ENCODE measurements at places on chromosomes 13 and 19.

DNA sequence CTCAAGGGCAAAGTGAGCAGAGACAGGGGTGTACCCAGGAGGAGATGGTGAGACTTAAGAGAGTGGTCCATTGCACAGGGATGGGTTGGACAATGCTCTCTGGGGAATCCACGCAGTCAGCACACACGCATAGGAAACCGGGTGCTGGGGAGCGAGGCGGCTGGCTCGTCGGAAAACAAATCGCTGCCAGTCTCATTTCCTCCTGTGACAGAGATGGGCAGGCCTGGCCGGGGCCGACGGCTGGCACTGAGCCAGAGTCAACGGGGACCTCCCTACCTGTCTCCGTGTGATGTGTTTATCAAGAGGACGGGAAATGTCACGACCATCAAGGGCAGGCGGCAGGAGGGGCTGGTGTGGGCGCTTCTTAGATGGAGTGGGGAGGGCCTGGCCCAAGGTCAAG lies 27.3 kb downstream of the PTPRS start:
- no peak for DNase-seq
- peaks cover 6% of the 10 kb centered on the region for H3K27me3 ChIP-seq
- no peaks in the 10 kb centered on the region for H3K4me1 ChIP-seq
- no peaks in the 10 kb centered on the region for H3K36me3 ChIP-seq
- no peak overlapping the region for H3K4me3 ChIP-seq

- no peaks in the 10 kb centered on the region for H3K4me1 ChIP-seq
- no peaks in the 10 kb centered on the region for H3K27me3 ChIP-seq
- no peak for DNase-seq
- H3K4me3 ChIP-seq = no peak overlapping the region
- H3K27ac ChIP-seq = no peak overlapping the region
- no peaks in the 10 kb centered on the region for H3K36me3 ChIP-seq
Measured at GRCh38 chr13:80196756-80197155, 144.2 kb downstream of the SPRY2 start.

DNA sequence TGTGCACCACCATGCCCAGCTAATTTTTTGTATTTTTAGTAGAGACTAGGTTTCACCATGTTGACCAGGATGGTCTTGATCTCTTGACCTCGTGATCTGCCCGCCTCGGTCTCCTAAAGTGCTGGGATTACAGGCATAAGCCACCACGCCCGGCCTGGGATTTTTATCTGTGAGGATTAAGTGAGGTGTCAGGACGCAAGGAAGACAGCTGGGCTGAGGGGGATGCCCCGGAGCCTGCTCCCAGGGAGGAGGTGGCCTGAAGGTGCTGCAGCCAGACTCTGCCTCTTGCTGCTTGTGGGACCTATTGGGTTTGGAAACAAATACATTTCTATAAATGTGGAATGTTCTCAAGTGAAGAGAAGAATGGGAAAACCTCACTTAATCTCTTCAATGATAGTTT lies 131.6 kb downstream of the OLFM4 start:
- DNase-seq = no peak
- no peak overlapping the region for H3K27ac ChIP-seq
- no peaks in the 10 kb centered on the region for H3K36me3 ChIP-seq

DNA sequence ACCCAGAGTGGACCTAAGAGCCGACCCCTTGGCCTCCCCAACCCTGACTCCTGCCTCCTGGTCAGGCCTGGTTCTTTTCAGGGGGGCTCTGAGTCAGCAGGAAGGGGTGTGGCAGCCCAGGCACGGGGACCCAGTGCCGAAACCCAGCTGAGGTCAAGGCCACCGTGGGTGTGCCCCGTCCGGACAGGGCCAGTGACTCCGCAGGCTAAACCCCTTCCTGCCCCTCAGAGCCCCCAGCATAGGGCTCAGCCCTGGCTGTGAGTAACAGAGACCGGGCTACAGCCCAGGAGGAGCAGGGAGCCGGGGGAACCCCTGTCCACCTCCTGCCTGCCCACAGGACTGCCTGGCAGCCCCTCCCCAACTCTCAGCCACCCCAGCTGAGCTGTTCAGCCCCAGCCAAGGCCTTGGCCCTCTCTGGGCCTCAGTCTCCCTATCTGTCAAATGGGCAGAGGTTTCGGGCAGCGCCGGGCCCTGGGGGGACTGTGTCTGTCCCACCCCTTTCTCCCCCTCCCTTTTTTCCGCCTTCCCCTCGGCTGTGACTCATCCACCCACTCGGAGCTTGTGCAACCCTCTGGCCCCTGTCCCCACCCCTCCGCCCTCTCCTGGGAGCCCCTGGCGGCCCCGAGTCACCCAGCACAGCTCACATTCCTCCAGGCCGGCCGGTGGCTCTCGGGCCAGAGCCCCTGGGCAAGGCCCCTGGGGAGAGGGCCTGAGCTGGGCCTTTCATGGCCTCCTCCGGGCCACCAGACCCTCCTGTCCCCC lies 8.6 kb downstream of the ZBTB7A start:
- peaks cover 92% of the 10 kb centered on the region for H3K4me1 ChIP-seq
- peak overlapping the region; percentile 40 for H3K4me3 ChIP-seq
- DNase-seq = peak; percentile 95
- no peaks in the 10 kb centered on the region for H3K27me3 ChIP-seq
- peak overlapping the region; percentile 97 for H3K27ac ChIP-seq

GRCh38 chr19:8360196-8360595 lies 3.8 kb upstream of the ANGPTL4 start:
- no peak overlapping the region for H3K27ac ChIP-seq
- peaks cover 14% of the 10 kb centered on the region for H3K4me1 ChIP-seq
- H3K27me3 ChIP-seq = peaks cover 35% of the 10 kb centered on the region
- H3K36me3 ChIP-seq = no peaks in the 10 kb centered on the region
- H3K4me3 ChIP-seq = no peak overlapping the region
- DNase-seq = no peak

DNA sequence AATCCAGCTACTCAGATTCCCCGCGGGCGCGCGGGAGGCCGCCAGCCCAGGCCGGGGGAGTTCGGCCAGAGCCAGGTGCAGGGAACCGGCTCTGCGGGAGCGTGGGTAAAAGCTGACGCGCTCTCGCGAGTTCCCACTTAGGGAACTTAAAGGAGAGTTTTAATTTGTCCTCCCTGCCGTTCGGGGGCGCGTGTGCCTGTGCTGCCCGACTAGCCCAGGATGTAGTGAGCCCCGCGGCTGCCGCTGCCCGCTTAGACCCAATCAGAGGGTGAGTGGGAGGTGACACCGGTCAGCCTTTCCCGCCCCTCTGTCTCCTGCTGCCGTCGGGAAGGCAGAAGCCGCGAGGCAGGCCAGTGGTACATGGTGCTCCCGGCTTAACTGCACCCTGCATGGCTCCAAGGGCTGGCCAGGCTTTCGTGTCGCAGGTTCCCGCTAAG lies 36.0 kb upstream of the NEK3 start:
- H3K4me1 ChIP-seq = peaks cover 22% of the 10 kb centered on the region
- H3K4me3 ChIP-seq = peak overlapping the region; percentile 96
- peak; percentile 75 for DNase-seq
- no peaks in the 10 kb centered on the region for H3K36me3 ChIP-seq
- H3K27me3 ChIP-seq = no peaks in the 10 kb centered on the region
- H3K27ac ChIP-seq = peak overlapping the region; percentile 71

DNA sequence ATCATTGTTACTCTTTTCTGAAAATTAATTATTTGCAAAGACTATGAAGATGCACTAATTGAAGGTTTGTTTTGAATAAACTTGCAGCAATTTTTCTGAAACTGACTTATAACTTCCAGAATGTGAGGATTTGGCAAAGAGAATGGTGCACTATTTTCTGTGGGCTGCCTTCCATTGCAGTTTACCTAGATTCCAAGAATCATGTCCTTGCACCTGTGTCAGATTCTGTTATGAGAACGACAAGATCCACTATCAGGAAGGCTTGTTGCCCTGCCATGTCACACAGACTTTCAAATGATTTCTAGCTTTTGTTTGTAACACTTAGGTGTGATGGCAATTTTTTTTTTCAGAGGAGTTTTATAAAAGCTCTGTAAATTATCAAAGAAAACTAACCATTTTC lies 5.6 kb upstream of the SLAIN1 start:
- DNase-seq = no peak
- no peaks in the 10 kb centered on the region for H3K36me3 ChIP-seq
- peaks cover 26% of the 10 kb centered on the region for H3K27me3 ChIP-seq

- H3K36me3 ChIP-seq = no peaks in the 10 kb centered on the region
- no peak for DNase-seq
- H3K27ac ChIP-seq = no peak overlapping the region
- no peaks in the 10 kb centered on the region for H3K4me1 ChIP-seq
- H3K27me3 ChIP-seq = no peaks in the 10 kb centered on the region
Measured at GRCh38 chr13:41774605-41775218, 186.2 kb downstream of the VWA8 start.

GRCh38 chr19:30047432-30047831 lies 105.4 kb downstream of the URI1 start:
- no peak overlapping the region for H3K27ac ChIP-seq
- H3K4me1 ChIP-seq = no peaks in the 10 kb centered on the region
- DNase-seq = no peak
- no peaks in the 10 kb centered on the region for H3K27me3 ChIP-seq
- H3K36me3 ChIP-seq = no peaks in the 10 kb centered on the region

GRCh38 chr13:107867701-107868661 lies 347.4 kb downstream of the LIG4 start:
- no peaks in the 10 kb centered on the region for H3K36me3 ChIP-seq
- H3K4me3 ChIP-seq = no peak overlapping the region
- no peak for DNase-seq
- no peaks in the 10 kb centered on the region for H3K4me1 ChIP-seq
- H3K27me3 ChIP-seq = peaks cover 61% of the 10 kb centered on the region
- no peak overlapping the region for H3K27ac ChIP-seq

DNA sequence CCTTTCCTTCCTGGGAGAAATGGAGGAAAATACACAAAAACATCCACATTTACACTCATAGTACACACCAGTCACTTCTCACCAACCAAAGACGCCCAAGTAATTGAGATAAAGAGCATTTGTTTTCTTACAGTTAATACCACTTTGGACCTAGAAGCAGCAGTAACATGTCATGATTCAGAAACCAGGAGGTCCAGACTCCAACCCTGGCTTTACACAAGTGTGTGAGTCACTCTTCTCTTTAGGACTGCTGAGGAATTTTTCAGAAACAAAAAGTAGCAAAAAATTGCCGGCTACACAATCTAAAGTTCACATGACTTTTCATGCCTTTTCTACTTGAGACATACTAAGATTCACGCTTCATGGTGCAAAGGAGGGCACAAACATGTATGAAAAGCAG lies 42.1 kb downstream of the TUBGCP3 start:
- H3K36me3 ChIP-seq = peaks cover 71% of the 10 kb centered on the region
- peak overlapping the region; percentile 26 for H3K27ac ChIP-seq
- no peaks in the 10 kb centered on the region for H3K27me3 ChIP-seq
- no peak overlapping the region for H3K4me3 ChIP-seq

- no peak overlapping the region for H3K27ac ChIP-seq
- no peaks in the 10 kb centered on the region for H3K4me1 ChIP-seq
- H3K27me3 ChIP-seq = no peaks in the 10 kb centered on the region
- DNase-seq = no peak
Measured at GRCh38 chr19:46460981-46461380, 10.4 kb downstream of the PNMA8A start.
